PC-9 (cell line): ENCODE measurements at places on chromosomes 6 and 20. TPM values are rescaled to one million over a fixed set of nuclear protein-coding genes. Genes with fewer than 3 reads are reported as not detected.

The TMEM244 gene
- total RNA-seq = not detected in 2 replicates

The TNXB gene
- total RNA-seq = 15.1 and 22.1 TPM in 2 replicates

The CST4 gene
- total RNA-seq = 0.78 TPM in 1 of 2 replicates, not detected in the other

The PMEPA1 gene
- total RNA-seq = 163 and 177 TPM in 2 replicates

The MAS1 gene
- not detected in 2 replicates for total RNA-seq

The HSPA1L gene
- 2.3 and 2.6 TPM in 2 replicates for total RNA-seq

The GGTLC1 gene
- 0.43 and 0.63 TPM in 2 replicates for total RNA-seq

The MPIG6B gene
- total RNA-seq = 0.43 and 0.59 TPM in 2 replicates

The MED23 gene
- 16.8 and 21.3 TPM in 2 replicates for total RNA-seq

- no peak overlapping the region for H3K27ac ChIP-seq
- H3K36me3 ChIP-seq = peaks cover 9% of the 10 kb centered on the region
- no peak overlapping the region for H3K4me3 ChIP-seq
- no peaks in the 10 kb centered on the region for H3K4me1 ChIP-seq
These were observed 35.3 kb downstream of the NEDD9 start for GRCh38 chr6:11197175-11197536.

DNA sequence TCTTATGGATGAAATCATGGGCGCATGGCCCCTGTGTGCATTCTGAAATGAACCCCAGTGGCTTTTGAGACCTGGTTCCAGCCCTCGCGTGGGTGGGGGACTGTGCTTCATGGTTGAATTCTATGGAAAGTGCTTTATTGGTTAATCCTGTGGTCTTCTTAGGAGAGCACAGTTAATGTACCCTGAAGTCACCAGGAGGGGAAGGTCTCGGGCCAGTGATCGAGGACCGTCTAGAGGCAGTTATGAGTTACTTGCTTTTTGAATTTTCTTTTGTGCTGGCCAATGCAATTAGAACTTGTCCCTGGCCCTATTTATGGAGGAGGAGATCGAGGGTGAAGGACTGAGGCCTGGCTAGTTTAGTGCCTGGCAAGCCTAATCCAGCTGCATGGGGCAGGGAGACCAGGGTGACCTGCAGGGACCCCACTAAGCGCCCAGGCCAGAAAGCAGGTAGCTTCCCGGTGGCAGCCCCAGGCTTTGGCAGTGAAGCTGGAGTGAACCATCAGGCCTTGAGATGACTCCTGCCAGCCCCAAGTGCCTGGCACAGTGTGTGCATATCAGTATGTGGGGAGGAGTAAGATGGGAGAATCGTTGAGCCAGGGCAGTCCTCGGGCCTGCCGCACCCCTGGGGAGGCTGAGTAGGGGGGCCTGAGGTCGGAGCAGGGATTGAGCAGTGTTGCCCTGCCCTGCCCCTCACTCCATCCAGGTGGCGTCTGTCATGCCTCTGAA, 144.6 kb upstream of the RNF24 start:
- H3K4me3 ChIP-seq = no peak overlapping the region
- H3K4me1 ChIP-seq = peaks cover 64% of the 10 kb centered on the region
- DNase-seq = no peak

DNA sequence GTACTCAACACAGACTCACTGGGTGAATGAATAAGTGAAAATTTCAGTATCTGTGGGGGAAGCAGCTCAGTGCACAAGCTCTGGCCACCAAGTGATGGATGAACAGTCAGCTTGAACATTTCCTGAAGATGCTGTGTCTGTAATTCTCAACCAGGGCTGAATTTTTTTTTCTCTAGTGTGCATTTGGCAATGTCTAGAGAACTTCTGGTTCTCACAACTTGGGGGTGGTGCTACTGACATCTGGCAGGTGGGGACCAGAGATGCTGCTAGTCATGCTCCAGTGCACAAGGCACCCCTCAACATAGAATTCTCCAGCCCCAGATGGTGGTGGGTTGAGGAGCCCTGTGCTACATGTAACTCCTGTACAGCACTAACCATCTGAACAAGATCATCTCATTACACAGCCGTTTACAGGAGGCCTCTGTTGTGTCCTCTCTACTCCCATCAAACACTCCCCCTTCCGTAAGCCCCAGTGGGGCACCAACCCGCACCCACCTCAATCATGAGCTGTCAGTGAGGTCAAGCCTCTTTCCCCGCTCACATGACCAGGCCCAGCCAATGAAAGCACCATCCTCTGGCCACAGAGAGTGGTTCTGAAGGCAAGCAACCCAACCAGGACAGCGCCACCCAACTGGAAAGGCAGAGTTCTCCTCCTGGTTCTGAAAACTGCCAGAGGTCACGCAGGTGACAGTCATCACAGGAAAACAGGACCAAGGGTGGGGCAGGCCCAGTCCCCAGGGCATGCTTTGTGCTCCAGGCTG, 103.9 kb upstream of the PMEPA1 start:
- no peaks in the 10 kb centered on the region for H3K36me3 ChIP-seq
- no peak overlapping the region for H3K4me3 ChIP-seq
- H3K4me1 ChIP-seq = peaks cover 25% of the 10 kb centered on the region
- DNase-seq = peak; percentile 28
- H3K27ac ChIP-seq = no peak overlapping the region

DNA sequence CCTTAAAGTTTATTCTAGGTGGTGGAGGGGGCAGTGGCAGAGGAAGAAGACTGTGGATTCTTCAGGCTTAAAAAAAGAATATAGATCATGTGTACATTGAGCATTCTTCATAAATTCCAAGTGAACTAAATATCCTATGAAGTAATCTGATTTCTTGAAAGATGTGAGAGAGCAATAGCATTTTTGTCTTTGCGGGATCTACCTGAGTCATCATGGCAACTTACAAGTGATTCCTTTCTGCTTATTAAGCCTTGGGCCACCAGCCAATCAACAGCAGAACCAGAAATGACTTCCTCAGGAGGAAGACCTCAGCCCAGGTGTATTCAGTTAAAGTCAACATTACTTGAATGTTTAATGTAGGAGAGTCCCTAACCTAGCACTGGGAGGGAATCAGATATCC, 756.9 kb downstream of the TFAP2A start:
- no peaks in the 10 kb centered on the region for H3K27me3 ChIP-seq
- peak; percentile 54 for DNase-seq
- no peak overlapping the region for H3K4me3 ChIP-seq
- H3K36me3 ChIP-seq = no peaks in the 10 kb centered on the region

GRCh38 chr20:57787151-57787989, 77.6 kb upstream of the PMEPA1 start:
- no peak overlapping the region for H3K4me3 ChIP-seq
- DNase-seq = no peak
- no peaks in the 10 kb centered on the region for H3K27me3 ChIP-seq
- no peaks in the 10 kb centered on the region for H3K4me1 ChIP-seq
- H3K27ac ChIP-seq = no peak overlapping the region

- no peaks in the 10 kb centered on the region for H3K27me3 ChIP-seq
- no peak overlapping the region for H3K27ac ChIP-seq
- no peak for DNase-seq
- H3K36me3 ChIP-seq = no peaks in the 10 kb centered on the region
- no peaks in the 10 kb centered on the region for H3K4me1 ChIP-seq
These were observed 370.6 kb downstream of the PHF3 start for GRCh38 chr6:64006246-64006645.
